Activated T-cell treated with anti-CD3 and anti-CD28 coated beads, Interleukin-2, amount 50 U/mL, for 24 hours (primary cell): ENCODE measurements at places on chromosomes 6 and 20.

- H3K27me3 ChIP-seq = no peaks in the 10 kb centered on the region
- no peak overlapping the region for H3K27ac ChIP-seq
- no peaks in the 10 kb centered on the region for H3K4me1 ChIP-seq
- H3K4me3 ChIP-seq = no peak overlapping the region
- no peaks in the 10 kb centered on the region for H3K36me3 ChIP-seq
- no peak for DNase-seq
Observed at GRCh38 chr6:42532038-42532669, 31.7 kb upstream of the UBR2 start.

DNA sequence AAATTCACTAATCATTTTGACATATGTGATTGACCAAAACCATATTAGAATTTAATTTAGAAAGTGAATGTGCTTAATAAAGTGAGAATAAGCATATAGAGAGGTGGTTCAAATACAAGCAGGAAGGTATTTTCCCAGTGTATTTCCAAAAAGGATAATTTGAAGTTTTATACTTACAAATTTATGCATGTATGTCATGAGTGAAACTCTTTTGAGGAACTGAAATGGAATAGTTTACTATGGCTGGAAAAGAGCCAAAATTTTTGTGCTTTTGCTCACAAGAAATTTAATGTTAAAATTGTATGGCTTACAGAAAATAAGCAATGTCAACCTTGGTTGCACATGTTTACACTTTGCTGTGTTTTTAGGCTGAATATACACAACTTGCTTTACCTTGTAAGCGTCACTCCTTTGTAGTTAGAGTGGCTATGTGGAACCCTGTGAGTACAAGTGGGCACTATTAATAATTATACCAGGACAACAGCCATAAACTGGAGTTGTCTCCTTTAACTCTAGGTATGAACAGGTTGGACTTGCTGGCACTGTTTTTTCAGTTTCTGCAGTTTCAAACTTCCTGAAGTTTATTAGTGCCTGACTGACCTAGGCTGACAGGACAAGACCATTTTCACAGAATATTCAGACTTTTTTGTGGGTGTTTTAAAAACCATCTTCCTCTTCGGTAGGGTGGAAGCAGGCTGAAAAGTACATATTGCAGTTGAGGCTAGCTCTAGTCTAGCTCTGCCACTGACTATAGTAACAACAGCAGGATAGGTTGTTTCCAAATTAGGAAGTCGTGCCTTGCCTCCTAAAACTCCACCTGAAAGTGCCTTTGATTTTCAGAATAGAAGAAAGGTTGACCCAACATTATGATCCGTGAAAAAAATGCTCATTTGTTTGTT, 6.0 kb downstream of the AFDN start:
- H3K4me1 ChIP-seq = peaks cover 35% of the 10 kb centered on the region
- no peak for DNase-seq
- peak overlapping the region; percentile 3 for H3K4me3 ChIP-seq
- H3K27me3 ChIP-seq = peaks cover 77% of the 10 kb centered on the region
- H3K36me3 ChIP-seq = peaks cover 1% of the 10 kb centered on the region

GRCh38 chr20:50130356-50130723, 17.4 kb upstream of the UBE2V1 start:
- no peaks in the 10 kb centered on the region for H3K4me1 ChIP-seq
- peak overlapping the region; percentile 35 for H3K27ac ChIP-seq
- no peak overlapping the region for H3K4me3 ChIP-seq
- no peak for DNase-seq

- no peaks in the 10 kb centered on the region for H3K4me1 ChIP-seq
- no peak overlapping the region for H3K27ac ChIP-seq
- H3K27me3 ChIP-seq = no peaks in the 10 kb centered on the region
- H3K36me3 ChIP-seq = peaks cover 64% of the 10 kb centered on the region
Observed at GRCh38 chr6:136582711-136583471, 32.7 kb upstream of the MAP7 start.

DNA sequence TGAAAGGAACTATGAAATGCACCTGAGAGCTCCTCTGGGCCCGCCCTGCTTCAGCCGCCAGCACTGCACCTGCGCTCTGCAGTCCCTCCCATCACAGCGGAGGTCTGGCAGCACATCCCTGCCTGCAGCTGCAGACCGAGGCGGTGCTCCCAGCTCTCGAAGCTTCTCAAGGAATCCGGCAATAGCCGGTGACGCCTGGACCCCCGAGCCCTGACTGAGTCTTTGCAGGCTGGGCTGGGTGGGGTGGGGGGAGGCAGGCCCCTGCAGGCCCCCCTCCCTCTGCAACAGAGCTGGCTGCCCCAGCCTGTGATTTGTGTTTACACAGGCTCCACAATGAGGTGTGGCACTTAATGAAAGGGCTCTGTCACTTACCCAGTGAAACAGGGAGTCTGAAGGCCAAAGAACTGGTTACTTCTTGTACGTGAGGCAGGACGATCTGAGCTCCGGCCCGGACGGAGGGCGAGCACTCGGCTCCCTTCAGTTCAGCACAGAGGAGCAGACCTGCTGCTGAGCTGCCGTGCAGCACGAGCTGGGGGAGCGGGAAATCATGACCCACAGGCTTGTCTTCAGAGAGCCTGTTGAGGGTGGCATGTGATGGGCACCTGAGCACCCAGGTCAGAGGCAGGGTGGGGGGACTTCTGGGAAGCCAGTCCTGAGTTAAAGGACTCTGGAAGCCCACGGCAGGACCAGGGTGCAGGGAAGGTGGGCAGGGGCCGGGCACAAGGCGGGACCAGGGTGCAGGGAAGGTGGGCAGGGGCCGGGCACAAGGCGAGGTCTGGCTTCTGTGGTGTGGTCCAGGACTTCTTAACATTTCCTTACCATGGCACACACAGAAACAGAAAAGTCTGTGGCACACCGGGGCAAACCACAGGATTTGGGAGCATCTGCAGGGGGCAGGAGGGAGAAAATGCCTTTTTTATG, 192.3 kb upstream of the THBS2 start:
- H3K27ac ChIP-seq = no peak overlapping the region
- peaks cover 17% of the 10 kb centered on the region for H3K27me3 ChIP-seq
- no peak for DNase-seq

DNA sequence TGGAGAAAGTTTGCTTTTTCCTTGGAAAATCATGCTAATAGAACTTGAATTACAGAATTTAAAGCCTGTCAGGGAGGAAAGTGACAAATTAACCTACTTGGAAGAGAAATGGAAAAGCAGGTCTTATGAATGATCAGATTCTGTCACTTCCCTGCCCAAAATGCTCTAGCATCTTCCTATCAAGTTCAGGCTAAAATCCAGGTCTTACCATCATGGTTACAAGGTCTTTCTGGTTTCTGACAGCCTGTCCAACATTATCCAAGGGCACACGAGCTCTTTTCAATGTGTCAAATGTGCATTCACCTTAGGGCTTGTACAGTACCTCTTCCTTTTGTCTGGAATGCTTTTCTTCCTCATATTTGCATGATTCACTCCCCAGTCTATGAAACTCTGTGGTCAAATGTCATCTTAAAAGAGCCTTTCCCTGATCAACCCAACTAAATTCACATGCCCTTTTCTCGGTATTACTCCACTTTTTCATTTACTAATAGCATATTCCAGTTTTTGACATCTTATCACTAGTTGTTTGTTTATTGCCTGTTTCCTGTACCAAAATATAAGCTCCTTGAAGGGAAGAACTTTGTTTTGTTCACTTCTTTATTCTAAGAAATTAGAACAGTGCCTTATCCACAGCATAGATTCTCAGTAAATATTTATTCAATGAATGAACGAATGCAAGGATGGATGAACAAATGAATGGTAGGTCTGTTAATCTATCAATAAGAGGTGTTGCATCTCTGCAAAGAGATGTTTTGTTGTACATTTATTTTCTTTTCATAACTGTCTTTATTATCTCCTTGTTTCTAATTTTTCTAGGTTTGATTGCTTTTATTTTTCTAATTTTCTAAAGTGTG, 139.5 kb downstream of the BCAS1 start:
- H3K36me3 ChIP-seq = no peaks in the 10 kb centered on the region
- peaks cover 60% of the 10 kb centered on the region for H3K4me1 ChIP-seq
- no peak overlapping the region for H3K4me3 ChIP-seq
- no peak for DNase-seq
- no peaks in the 10 kb centered on the region for H3K27me3 ChIP-seq

GRCh38 chr20:63794614-63795013, 36.5 kb downstream of the ZBTB46 start:
- peaks cover 3% of the 10 kb centered on the region for H3K4me1 ChIP-seq
- no peak overlapping the region for H3K27ac ChIP-seq
- DNase-seq = no peak
- H3K36me3 ChIP-seq = no peaks in the 10 kb centered on the region

DNA sequence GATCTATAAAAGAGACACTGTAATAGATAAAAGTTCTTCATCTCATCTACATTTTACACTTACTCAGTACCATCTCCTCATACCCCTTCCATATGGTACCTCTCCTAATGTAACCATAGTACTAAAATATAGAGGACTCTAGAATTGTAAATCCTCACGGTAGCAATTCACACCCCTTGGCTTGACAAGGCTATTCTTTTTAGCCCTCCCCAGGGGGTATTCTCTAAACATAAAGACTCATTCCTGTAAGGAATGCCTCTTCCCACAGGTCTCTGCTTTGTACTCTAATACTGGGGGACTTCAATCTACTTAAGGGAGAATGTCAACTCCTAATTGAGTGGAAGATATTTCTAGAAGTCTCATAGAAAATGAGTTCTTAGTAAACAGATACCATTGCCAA, 85.9 kb downstream of the VIP start:
- H3K27ac ChIP-seq = no peak overlapping the region
- H3K27me3 ChIP-seq = peaks cover 18% of the 10 kb centered on the region
- no peaks in the 10 kb centered on the region for H3K36me3 ChIP-seq
- H3K4me3 ChIP-seq = no peak overlapping the region

GRCh38 chr6:11130605-11131004, 19.1 kb upstream of the ERVFRD-1 start:
- peaks cover 16% of the 10 kb centered on the region for H3K4me1 ChIP-seq
- H3K36me3 ChIP-seq = peaks cover 33% of the 10 kb centered on the region
- no peak for DNase-seq
- no peak overlapping the region for H3K4me3 ChIP-seq

GRCh38 chr6:123016431-123017103, 20.5 kb downstream of the CLVS2 start:
- H3K4me1 ChIP-seq = no peaks in the 10 kb centered on the region
- no peak overlapping the region for H3K27ac ChIP-seq
- H3K4me3 ChIP-seq = no peak overlapping the region
- no peaks in the 10 kb centered on the region for H3K36me3 ChIP-seq
- no peak for DNase-seq

DNA sequence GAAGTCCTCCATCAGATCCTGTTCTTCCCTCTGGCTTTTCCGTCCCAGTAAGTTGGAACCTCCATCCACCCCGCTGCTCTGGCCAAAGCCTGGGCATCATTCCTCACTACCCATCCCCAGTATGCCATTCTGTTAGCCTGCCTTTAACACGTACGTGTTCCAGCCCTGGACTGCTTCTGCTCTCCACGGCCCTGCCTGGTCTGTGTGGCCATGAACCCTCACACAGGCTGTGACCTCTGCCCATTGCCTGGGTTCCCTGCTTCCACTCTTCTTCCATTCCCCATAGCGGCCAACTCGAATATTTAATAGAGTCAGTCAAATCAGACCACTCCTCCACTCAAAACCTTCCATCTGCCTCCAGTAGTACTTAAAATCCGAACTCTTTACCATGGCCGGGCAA, 29.4 kb downstream of the RALGAPA2 start:
- H3K4me1 ChIP-seq = peaks cover 56% of the 10 kb centered on the region
- no peak for DNase-seq
- no peaks in the 10 kb centered on the region for H3K27me3 ChIP-seq
- H3K27ac ChIP-seq = no peak overlapping the region
- peaks cover 11% of the 10 kb centered on the region for H3K36me3 ChIP-seq
- no peak overlapping the region for H3K4me3 ChIP-seq

DNA sequence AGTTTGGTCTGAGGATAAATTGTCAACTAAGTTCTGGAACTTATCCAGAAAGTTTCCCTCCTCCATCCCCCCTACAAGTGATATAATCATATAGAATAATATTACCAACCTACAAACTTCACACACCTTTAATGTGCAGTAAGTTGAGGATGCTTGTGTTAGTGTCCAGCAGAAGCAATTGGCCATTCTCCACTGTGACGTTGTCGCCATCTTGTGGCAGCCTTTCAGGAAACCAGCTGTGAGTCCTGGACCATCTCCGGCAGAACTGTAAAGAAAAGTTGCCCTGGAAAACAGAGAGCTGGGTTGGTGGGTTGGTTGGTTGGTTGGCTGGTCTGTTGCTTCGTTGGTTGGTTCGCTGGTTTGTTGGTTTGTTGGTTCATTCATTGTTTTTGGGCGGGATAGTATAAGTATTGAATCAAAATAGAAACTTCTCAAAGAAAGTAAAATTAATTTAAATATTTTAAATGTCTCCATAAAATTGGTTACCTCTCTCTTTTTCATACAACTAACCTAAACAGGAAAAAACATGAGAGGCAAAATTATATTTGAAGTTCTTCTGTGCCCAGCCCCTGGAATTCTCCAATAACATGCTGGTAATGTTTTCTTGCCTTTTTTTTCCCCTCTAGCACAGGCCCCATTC, 127.5 kb downstream of the PKHD1 start:
- peak; percentile 34 for DNase-seq
- peaks cover 9% of the 10 kb centered on the region for H3K27me3 ChIP-seq
- no peak overlapping the region for H3K27ac ChIP-seq

DNA sequence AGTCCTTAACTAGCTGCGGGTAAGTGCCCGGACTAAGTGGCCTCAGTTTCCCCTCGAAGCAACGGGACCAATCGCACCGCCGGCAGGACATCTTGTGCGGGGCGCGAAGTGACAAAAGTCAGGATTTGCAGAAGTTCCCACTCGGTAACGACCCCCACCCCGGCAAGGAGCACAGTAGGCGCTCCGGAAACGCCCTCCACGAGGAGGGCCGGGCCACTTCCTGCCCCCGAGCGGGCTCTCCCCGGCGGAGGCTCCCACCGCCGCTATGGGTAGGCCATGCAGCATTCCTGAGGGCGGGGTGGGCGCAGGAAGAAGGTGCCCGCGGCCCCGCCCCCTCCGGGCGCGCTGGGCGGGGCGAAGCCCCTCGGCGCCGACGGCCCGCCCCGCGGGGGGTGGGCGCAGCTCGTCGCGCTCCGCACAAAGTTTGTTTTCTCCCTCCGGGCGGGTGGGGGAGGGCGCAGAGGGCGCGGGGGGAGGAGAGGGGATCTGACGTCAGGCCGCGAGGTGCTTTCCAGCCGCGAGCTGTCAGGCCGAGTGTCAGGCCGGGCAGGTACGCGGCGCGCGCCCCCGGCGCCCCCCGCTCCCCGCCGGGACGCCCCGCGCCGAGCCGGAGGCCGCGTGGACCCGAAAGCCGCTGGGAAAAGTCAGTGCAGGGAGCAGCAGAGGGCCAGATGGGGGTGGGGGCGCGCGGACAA, at the start of gene TGIF2:
TSS of gene TGIF2 (plus strand) at position 495 of the 695 bp plus-strand sequence. CDS start 5,178 bp downstream, outside the sequence.
- peaks cover 33% of the 10 kb centered on the region for H3K36me3 ChIP-seq
- DNase-seq = peak; percentile 93
- peaks cover 39% of the 10 kb centered on the region for H3K4me1 ChIP-seq
- H3K27me3 ChIP-seq = no peaks in the 10 kb centered on the region

- no peak overlapping the region for H3K4me3 ChIP-seq
- H3K4me1 ChIP-seq = no peaks in the 10 kb centered on the region
- H3K27me3 ChIP-seq = peaks cover 41% of the 10 kb centered on the region
- H3K36me3 ChIP-seq = no peaks in the 10 kb centered on the region
Observed at GRCh38 chr6:19845266-19846041, 8.3 kb downstream of the ID4 start.
